ENCODE measurements at places on chromosomes 1 and 21. TPM values are rescaled to one million over a fixed set of nuclear protein-coding genes. Genes with fewer than 3 reads are reported as not detected.

The SLC39A1 gene
- 110 TPM for total RNA-seq

The UBXN11 gene
- total RNA-seq, result 1.4 TPM

The SPATA21 gene
- total RNA-seq, result not detected

The C4BPA gene
- total RNA-seq, result not detected

The NECTIN4 gene
- 0.23 TPM for total RNA-seq

Data from hair follicular keratinocyte (primary cell).